Activated B cell treated with CpG ODN at 0.5 μM for 24 hours (primary cell): ENCODE measurements at places on chromosomes 3 and 15.

DNA sequence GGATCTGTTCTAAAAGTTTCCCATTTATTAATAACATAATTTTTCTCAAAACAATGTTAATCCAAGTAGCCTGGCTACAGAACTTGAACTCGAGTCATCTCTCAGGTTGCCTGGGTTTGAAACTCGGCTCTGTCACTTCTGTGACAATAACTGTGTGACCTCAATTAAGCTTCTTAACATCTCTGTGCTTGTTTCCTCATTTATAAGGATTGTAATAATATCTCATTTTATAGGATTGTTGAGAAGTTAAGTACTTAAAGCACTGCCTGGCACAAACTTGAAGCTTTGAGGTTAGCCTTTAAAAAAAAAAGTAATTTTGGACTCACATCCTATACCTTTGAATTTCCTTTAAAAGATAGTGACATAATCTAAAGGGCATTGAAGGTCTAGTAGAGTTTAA lies 3.4 kb downstream of the RAB5A start:
- no peak for DNase-seq

DNA sequence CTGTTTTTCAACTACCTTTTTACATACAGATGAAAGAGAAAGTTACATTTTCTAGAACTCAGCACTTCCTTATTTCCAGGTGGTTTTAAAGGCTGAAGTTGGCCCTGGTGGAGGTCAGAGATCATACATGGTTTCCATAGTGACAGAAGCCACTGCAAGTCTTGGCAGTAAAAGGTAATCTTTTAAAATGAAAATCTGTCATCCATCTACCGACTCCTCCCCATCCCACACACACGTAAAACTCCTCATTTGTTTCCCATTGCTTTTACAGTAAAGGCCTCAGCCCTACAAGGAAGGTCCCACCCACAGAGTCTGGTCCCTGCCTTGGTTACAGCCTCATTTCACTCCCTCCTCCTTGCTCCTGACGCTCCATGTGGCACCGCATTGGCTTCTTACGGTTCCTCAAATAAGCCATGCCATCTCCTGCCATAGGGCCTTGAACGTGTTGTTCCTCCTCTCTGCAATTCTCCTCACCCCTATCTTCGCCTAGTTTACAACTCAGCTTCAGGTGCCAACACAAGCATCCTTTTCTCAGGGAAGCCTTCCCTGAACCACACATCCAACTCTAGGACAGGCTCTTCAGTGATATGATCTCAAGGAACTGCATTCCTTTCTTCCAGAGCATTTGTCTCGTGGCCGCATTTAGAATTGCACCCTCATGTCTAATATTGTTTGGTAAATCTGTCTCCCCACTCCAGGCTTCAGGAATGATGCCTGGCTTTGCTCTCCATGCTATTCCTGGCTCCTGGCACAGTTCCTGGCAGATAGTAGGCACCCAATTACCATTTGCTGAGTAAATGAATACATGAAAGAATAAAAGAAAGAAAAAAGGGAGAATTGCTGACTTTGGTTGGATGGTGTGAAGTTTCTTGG lies 2.6 kb downstream of the CYP19A1 start:
- no peak for DNase-seq

GRCh38 chr15:99283717-99284116 lies 32.4 kb downstream of the LRRC28 start:
- no peak for DNase-seq

- no peak for DNase-seq
Measured at GRCh38 chr3:186257866-186258265, 104.2 kb downstream of the DGKG start.

DNA sequence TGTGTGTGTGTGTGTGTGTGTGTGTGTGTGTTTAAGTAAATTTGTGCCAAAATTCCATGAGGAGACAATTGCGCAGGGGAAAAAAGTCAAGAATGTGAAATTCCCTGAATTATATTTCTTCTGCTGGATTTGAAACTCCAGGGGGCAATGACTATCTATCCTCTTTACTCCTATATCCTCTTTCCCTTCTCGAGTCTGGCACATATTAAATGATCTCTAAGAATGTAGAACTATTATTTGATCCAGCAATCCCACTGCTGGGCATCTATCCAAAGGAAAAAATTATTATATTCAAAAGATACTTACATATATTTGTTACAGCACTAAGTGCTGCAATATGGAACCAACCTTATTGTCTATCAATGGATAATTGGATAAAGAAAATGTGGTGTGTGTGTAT lies 350.1 kb upstream of the ADAMTS9 start:
- no peak for DNase-seq

GRCh38 chr3:105613120-105613519 lies 246.4 kb downstream of the ALCAM start:
- DNase-seq: no peak

DNA sequence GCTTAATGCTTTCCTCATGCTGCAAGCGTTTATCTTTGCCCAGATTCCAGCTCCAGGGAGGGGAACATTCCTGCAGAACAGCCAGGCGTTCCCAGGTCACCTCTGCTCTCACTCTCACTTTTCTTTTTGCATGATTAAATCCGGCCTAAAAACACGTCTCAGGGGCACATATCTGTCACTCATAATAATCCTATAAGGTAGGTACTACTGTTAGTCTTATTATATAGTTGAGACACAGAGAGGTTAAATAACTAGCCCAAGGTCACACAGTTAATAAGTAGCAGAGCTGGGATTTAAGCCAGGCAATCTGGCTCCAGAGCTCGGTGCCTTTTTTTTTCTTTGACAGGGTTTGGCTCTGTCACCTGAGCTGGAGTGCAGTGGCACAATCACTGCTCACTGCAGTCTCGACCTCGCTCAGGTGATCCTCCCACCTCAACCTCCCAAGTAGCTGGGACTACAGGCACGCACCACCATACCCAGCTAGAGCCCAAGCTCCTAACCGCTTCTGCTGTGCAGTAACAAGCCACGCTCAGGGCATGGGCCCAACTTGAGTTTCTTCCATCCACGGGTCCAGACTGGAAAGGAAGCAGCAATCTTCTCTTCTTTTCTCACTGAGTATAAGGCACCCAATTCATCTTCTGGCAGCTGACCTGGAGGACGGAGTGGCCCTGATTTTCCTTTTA lies 96.5 kb downstream of the LIPC start:
- no peak for DNase-seq

DNA sequence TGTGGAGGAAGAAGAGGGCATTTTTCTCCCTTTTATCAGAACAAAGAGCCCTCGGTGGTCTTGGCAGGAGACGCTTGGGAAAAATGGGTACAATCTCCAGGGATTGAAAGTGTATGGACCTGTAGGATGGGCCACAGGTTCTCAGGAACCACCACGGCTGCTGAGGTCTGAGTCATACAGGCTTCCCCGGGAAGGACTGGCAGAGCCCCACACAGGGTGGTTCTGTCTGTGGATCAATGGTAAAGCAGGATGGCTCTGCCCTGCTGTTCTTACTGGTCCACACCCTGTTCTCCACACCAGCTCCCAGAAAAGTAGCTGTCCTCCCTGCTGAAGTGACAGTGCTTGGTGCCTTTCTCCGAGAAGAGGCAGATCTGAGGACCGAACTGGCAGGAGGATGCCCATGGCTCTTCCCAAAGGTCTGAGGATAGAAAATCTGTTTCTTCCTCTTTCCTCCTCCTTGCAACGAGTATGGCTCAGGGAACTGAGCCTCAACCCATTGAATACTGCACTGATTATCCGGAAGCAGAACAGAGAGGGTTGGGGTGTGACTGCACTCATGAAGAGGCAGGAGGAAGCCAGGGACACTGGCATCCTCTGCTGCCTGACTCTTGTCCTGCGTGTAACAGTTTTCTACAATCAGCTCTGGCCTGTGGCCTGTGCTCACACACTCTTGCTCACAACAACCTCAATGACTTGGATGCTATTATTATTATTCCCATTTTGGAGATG lies 39.0 kb downstream of the KIF9 start:
- DNase-seq: no peak

- DNase-seq: peak; percentile 47
Measured at GRCh38 chr3:143674100-143674968, 173.9 kb downstream of the SLC9A9 start.

GRCh38 chr3:120280566-120280965 lies 4.5 kb downstream of the GPR156 start:
- no peak for DNase-seq

GRCh38 chr3:42730294-42730693 lies 27.7 kb upstream of the HHATL start:
- no peak for DNase-seq

DNA sequence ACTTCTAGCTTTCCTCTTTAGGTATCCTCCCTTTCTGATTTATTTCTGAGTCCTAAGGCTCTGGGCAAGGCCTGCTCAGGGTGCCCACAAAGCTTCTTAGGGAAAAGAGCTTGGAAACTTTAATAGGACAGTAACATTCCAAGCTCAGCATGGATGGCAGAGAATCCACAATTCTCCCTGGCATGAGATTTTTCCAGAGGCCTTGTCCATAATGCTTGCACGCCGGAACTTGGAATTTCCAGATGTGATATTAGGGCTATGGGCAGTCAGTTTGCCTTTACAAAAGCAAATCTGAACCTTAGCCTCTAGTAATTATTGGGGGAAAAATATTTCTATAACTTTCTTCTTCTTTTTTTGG lies 139.0 kb upstream of the RBMS3 start:
- no peak for DNase-seq

DNA sequence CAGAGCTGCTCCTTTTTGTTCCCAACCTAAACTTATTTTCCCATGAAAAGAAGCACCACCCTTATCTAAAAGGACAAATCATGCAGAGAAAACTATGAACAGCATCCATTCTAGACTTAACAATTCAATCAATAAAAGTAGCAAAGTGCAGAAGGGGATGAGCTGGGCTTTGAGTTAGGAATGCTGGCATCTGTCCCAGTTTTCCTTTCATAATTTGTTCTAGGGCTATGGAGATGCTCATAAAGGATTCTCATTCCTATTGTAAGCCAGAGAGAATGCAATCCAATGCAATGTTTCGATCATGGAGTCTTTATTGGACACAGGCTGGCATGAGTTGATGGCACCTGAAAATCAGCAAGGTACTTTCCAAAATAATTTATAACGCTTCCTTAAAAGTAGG lies 330.6 kb downstream of the VPS13C start:
- no peak for DNase-seq

- no peak for DNase-seq
Measured at GRCh38 chr15:51403072-51403878, 61.8 kb downstream of the GLDN start.

- no peak for DNase-seq
Measured at GRCh38 chr3:51876186-51876585, 785 bp upstream of the IQCF5 start.

GRCh38 chr3:33089515-33089914 lies 7.4 kb downstream of the GLB1 start:
- no peak for DNase-seq

GRCh38 chr3:81580355-81580754 lies 181.1 kb downstream of the GBE1 start:
- DNase-seq: no peak

DNA sequence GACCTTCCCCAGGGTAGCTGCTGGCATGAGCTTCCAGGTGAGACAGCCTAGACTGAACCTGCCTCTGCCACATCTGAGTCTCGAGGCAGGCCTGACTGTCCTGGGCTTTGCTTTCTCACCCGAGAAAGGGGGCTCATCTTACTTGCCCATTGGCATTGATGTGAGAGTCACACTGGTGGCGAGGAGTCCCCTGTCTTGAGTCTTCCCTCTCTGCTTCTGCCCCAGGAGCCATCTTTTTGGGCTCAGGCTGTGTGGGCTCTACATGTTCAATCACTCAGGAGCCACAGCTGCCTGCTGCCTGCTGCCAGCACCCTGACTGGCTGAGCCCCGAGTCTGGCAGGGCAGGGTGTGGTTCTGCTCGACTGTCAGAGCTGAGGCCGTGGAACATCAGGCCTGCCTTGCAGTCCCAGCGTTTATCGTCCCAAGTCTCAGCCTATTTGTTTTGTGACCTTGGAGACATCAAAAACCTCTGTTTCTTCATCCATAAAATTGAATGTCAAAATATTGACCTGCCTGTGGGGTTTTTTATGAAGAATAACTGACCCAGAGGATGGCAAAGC lies 132.5 kb downstream of the DNAJB8 start:
- no peak for DNase-seq

DNA sequence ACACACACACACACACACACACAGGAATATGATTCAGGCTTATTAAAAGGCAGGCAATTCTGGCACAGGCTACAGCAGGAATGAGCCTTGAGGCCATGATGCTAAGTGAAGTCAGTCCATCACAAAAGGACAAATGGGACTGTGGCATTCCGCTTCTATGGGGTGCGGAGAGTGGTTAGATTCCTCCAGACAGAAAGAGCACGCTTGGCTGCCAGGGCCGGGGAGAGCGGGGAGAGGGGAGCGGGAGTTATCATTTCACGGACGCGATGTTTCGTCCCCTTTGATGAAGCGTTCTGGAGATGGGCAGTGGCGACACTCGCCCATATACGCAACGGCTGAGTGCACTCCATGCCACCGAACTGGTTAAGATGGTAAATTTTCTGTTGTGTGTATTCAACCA lies 58.5 kb upstream of the FAM174B start:
- DNase-seq: no peak

- DNase-seq: no peak
Measured at GRCh38 chr3:63951492-63952247, 39.5 kb upstream of the SCAANT1 start.

- DNase-seq: no peak
Measured at GRCh38 chr3:14689247-14689980, 14.5 kb downstream of the C3orf20 start.

- no peak for DNase-seq
Measured at GRCh38 chr3:196650740-196651311, 11.3 kb downstream of the NRROS start.
